Heart left ventricle (tissue), 16 donors: ENCODE measurements at places on chromosomes 12 and 14. TPM values are rescaled to one million over a fixed set of nuclear protein-coding genes. Genes with fewer than 3 reads are reported as not detected.

DNA sequence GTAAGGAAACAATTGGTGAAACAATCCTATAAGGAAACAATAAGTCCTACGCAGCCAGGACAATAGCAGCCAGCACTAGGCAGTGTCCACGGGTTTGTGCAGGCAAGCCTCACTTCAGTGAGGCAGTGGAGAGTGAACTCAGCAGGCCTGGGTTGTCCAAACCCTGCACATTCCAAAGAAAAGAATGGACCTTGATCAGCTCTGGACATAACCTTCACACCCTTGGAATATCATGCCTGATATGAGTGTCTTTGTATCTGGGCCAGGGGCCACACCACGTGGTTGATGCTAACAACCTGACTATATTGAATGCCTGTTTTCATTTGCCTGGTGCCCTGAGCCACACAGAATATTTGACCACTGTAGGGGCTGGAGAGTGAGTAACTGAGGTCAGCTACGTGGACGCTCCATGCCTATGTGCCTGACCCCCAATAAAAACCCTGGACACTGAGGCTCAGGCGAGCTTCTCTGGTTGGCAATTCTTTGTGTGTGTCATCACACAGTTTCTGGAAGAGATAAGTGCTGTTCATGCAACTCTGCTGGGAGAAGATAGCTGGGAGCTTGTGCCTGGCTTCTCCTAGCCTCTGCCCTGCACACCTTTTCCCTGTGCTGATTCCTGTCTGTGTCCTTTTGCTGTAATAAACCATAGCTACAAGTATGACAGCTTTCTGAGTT lies 81.4 kb upstream of the NCOR2 start:
- no peak for DNase-seq

DNA sequence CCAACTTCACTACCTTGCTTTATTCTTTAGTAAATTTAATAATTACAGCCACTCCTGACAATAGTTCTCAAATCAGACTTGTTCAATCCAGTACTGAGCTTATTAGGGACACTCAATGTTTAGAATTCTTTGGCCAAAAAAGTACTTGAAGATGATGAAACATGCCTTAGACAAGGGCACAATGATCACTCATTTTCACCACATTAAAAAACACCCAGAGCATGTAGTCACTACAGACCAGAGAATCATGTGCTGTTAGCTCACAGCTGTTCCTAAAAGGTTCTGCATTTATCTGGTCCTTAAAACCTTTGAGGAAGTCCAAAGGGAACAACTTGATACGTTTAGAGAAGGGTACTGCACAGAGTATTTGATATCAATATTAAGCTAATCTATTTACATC lies 98.7 kb downstream of the INSM2 start:
- no peak for DNase-seq

- DNase-seq = no peak
Observed at GRCh38 chr12:10366875-10367274, 23.0 kb downstream of the KLRK1 start.

GRCh38 chr14:89399157-89399556 lies 17.9 kb downstream of the FOXN3 start:
- DNase-seq = no peak

Gene KCNH3
- 0.29 TPM for total RNA-seq

Gene SDSL
- 2.8 TPM for total RNA-seq
